ENCODE measurements at places on chromosomes 13 and 19.

DNA sequence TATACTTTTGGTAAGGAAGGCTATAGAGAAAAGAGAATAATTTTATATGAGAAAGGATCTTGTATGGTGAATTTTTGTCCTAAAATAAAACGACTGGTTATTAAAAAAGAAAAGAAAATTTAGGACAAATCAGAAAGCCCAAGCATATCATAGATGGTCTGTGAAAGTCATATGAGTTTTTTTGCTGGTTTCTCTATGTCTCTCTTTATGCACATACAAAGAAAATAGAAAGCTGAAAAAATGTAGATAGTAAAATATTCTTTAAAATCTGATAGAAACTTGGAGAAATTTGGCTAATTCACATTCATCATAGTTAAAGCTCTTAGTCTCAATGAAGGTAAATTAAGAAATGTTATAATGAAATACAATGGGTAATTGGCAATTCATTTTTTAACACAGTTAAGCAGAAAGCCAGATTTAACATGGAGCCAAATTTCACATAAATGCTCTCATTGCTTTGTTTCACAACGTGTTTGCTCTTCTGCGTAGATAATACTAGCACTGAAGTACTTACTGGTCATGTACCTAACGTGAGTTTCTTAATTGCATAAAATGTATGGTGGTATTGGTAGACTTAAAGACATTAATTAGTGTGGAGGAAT is 621.5 kb upstream of the ATXN8OS start:
- no peak for DNase-seq

DNA sequence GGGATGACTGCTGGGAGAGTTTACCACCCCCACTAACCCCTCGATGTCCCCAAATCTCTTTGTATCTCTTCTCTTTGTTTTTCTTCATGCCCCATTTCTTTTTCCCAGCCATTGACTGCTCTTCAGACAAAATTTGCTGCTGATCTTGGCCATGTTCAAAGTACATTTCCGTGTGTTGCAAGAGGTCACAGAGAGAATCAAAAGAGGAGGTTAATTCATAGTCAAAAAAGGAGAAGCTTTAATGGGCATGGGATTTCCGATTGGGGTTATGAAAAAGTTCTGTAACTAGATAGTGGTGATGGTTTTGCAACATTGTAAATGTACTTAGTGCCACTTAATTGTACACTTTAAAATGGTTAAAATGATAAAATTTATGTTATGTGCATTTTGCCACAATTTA is 121.1 kb downstream of the FLT1 start:
- no peak for DNase-seq

DNA sequence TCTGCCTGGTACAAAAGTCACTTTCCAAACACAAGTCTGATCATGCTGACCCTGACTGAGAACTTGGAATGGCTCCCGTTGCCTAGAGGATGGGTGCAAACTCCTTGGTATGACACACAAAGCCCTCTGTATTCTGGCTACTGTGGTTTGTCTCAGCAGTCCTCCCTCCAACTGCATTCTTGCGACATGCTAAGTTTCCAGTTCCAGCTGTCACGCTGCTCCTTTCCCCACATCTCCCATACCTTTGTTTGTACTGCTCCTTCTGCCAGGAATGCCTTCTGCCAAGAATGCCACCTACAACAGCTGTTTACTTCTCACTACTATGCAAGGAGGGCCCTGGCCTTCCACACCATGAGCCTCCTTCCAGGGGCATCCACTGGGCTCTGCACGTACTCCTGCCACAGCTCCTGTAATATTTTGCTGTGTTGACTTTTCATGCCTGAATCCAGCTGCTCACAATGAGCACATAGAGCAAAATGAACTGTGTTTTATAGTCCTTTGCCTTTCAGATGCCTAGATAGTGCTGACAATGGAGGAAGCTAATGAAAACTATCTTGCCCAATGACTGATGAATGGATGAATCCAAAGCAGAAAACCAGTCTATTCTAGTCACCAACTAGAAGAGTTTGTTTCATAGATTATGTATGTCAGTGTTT is 543.7 kb downstream of the EFNB2 start:
- DNase-seq: peak; percentile 63

DNA sequence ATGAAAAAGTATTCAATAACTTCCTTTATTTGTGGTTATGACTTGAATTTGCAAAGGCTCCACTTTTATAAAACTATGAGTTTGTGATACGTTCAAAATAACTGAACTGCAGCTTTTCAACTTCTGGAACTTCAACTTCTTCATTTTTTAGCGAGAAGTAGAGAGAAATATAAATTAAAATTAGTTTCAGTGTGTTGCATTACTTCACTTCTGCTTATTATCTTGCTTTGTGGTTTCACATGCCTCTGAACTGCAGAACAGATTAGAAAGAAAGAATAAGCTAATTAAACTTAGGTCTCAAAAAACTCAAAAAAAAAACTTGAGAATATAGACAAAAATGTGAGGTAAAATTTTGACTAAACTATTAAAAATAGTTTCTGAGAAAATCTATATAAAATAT is 1073.4 kb downstream of the PCDH17 start:
- no peak for DNase-seq

GRCh38 chr13:77827332-77827731 is 91.3 kb downstream of the EDNRB start:
- no peak for DNase-seq
